GM12864 (cell line): ENCODE measurements at places on chromosomes 11 and 22.

GRCh38 chr11:62593434-62594044 lies 2.2 kb upstream of the TUT1 start:
- DNase-seq = no peak

DNA sequence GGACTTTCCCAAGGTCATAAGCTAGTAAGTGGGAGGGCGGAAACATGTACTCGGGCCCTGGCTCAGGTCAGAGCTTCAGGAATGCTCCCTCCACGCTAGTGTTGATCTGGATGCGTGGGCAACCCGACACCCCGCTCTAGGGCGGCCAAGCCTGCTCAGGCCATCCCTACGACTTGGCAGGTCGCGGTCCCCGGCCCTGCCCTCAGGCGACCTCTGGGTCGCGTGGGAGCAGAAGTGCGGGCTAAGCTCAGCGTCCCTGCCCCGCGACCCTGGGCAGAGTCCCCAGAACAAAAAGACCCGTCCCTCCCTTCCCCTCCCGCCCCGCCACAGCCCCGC lies 781 bp upstream of the TEF start:
- no peak for DNase-seq

DNA sequence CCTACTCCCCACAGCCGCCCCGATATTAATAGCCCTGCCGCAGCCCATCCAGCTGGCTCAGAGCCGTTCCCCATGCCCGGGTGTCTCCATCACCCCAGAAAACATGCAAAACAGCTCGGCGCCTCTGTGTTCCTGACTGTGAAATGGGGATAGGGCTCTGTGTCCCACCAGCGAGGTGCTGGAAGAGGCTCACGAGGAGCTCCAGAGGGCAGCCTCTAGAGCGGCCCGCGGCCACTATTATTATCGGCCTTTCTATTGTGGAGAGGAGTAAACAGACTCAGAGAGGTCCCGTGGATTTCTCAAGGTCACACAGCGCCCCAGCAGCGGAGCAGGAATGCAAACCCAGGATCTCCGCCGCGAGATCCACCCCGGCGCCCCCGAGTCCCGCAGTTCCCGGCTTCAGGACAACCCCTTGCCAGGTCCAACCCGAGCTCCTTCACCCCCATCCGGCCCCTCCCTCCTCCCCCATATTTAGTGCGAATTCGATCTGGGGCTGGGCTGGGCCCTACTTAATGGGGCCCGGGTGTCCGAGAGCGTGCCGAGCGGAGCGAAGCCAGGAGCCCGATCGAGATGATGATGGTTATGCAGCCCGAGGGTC lies at the start of gene ACTN3:
Gene ACTN3 (plus strand): TSS at position 536 of the 598 bp plus-strand sequence. CDS start 35 bp downstream, at position 571.
- no peak for DNase-seq

DNA sequence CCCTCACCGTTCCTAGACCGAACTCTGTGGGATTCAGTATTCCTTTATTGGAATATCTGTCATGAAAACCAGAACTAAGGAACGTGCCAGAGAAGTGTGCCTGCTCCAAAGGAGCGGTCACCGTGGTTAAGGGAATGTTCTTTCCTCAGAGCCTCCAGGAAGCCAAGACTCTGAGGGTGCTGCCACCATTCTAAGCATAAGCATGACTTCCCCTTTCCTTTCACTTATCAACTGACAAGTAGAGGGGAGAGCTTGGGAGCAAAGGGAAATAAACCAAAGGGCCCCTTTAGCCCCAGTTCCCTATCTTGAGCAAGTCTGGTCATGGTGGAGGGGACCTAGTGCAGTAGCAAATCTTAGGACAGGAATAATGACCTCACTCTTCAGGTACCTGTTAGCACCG lies 26.8 kb downstream of the CTR9 start:
- DNase-seq = no peak

- no peak for DNase-seq
Observed at GRCh38 chr11:36361901-36362391, 65.9 kb downstream of the PRR5L start.

DNA sequence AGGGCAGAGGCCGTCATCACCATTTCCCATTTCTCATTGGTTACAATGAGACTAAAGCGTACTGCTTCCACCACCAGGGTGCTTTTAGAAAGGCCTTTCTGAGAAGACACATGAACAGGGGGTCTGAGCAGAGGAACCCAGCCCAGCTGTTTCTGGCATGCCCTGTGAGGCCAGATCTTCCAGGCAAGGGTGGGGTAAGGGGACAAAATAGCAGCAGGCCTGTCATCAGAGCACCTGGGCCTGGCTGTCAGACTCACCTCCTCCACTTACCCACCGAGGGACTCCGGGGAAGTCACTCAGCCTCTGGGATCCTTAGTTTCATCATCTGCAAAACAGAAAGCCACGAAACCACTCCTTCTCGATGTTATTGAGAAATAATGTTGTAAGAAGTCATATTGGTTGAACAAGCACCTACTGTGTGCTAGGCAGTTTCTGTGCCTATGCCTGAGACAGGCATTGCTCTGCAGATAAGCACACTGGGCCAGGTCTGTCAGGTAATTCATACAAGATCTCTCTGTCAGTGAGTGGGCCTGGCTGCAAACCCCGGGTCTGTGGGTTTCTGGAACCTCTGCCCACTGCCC lies 8.8 kb upstream of the WNT11 start:
- no peak for DNase-seq

GRCh38 chr11:66725647-66726046 lies 3.4 kb downstream of the SPTBN2 start:
- no peak for DNase-seq

DNA sequence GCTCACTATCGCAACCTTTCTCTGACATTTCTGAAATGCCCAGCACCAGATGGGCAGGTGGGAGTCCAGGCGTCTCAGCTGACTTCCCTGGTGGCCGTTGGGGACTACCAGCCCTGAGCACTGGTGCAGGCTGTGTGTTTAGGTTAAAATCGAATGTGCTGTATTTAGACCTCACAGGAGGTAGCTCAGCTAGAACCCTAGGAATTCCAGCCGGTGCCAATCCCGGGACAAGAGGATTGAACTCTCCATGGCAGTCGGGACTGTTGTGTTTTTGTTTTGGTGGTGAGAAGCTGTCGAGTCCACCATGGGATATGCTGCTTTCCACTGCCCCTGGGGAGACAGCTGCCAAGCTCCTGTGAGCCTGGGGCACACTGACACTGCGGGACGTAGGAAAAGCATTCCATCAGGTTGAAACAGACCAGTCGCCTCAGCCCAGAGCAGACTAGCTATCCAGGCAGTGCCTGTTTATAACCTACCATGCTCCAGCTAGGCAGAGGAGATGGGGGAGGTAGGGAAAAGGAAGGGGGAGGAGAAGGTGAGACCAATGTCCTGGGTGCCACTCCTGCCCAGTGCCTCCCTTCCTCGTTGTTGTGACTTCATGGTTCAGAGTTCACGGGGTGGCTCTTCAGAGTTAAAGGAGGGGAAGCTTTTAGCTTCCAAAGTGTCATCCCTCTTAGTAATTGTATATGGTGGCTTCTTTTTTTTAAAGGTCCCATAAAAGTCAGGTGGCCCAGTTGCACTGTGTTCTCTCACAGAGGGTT lies 53.0 kb downstream of the MICAL2 start:
- no peak for DNase-seq

- no peak for DNase-seq
Observed at GRCh38 chr22:47054231-47055072, 292.0 kb downstream of the TBC1D22A start.

GRCh38 chr11:5285703-5286340 lies 15.9 kb downstream of the OR51B4 start:
- no peak for DNase-seq

DNA sequence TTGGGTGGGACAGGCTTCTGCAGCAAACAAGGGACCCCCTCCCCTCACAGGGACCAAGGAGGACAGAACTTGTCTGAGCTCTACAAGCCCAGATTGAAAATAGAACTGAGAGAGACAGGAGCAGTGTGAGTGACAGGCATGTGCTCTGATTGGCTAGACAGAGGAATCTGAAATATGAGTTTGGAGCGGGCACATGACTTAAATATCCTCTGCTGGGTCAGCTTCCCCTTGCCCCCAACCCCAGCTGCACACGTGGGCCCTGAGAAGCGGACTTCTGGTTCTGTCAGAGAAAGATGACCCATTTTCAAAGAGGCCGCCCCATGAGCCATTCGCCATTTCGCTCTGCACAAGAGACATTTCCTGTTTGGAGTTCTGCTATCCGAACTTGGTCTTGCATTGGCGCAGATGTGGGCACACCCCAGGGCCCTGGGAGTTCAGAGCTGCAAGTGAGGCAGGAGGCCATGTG lies 5.3 kb downstream of the TUBA8 start:
- no peak for DNase-seq

DNA sequence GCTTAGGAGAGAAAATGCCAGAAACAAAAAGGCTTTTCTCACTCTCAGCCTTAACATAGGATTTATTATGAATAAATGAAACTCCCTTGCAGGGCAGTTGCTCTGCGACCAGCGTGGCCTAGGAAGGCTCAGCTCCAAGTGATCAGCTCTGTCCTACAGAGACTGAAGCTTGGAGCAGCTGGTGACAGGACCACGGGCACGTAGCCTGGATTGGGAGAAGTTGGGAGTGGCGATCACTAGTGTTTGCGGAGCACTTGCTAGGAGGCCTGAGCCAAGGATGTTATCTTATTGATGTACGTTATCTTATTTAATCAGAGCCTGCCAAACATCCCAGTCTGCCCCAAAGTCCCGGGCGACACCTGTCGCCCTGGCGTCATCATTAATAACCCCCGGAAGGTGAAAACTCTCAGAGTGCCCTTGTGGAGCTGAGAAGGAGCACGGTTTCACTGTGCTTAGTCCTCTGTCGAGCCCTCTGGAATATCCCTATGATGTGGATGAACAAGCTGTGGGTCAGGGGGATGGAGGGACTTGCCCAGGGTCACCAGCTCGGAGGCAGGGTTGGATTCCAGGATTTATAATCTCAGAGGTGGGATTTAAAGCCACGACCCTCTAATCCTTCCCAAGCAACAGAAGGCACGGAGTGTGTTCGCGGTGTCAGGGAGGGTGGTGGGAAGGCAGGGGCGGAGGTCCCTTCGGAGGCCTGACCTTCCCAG lies 40.8 kb upstream of the SMIM38 start:
- DNase-seq = no peak

DNA sequence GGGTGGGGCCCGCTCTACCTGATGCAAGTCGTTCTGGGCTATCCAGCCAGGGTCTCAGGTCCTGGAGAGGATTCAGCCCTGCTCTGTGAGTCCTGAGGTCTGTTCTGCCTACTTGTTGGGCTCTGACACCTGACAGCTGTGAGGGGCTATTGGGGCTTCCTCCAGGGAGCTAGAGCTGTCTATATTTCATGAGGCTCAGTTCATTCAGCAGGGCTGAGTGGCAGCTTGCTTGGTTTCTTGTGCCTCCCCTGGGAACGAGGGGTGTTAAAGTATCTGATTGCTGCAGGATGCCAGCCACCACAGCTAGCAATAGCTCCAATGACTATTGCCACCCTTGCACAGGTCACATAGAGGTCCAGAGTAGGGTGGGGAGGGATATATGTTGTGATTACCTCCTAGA lies 26.7 kb downstream of the INSC start:
- no peak for DNase-seq

- no peak for DNase-seq
Observed at GRCh38 chr11:40139066-40139465, 1320.4 kb downstream of the LRRC4C start.

- no peak for DNase-seq
Observed at GRCh38 chr22:22791438-22792181, 96.0 kb upstream of the IGLL5 start.

GRCh38 chr11:99320769-99321290 lies 300.1 kb downstream of the CNTN5 start:
- DNase-seq = no peak

DNA sequence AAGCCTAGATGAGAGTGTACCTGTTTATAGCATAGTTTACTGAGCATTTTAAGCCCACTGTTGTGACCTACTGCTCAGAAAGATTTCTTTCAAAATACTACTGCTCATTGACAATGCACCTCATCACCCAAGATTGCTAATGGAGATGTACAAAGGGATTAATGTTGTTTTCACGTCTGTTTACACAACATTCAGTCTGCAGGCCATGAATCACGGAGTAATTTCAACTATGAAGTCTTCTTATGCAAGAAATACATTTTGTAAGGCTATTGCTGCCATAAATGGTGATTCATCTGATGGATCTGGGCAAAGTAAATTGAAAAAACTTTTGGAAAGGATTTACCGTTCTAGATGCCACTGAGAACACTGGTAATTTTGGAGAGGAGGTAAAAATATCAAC lies 112.9 kb downstream of the KIF18A start:
- DNase-seq = no peak

GRCh38 chr22:45861259-45861658 lies 115.7 kb downstream of the WNT7B start:
- no peak for DNase-seq

- DNase-seq = no peak
Observed at GRCh38 chr11:1755692-1756561, 5.5 kb upstream of the IFITM10 start.

GRCh38 chr11:61893981-61894380 lies 2.6 kb upstream of the FADS3 start:
- DNase-seq = no peak

GRCh38 chr22:36086170-36086490 lies 57.5 kb upstream of the RBFOX2 start:
- no peak for DNase-seq

- no peak for DNase-seq
Observed at GRCh38 chr22:44632541-44633396, 69.2 kb upstream of the PRR5 start.

GRCh38 chr11:8833568-8834315 lies 77.2 kb upstream of the AKIP1 start:
- no peak for DNase-seq

GRCh38 chr22:38756711-38757463 lies 1.1 kb upstream of the SUN2 start:
- no peak for DNase-seq

DNA sequence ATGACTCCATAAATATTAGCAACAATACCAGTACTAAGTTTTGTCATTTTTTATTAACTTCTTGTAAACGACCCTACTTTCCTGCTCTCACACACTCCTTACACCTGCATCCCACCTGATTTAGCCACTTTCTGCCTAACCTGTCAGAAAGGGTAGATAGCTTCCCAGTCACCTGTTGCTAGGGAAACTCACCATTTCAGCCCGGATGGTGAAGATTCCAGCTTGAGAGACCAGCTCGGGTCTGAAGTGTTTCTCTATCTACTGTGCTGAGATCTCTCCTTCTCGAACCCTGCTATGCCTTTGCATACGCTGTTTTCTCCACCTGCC lies at the start of gene PARVG:
Gene PARVG (plus strand): TSS at position 220 of the 327 bp plus-strand sequence. CDS start 2,405 bp downstream, outside the sequence.
- peak; percentile 64 for DNase-seq

DNA sequence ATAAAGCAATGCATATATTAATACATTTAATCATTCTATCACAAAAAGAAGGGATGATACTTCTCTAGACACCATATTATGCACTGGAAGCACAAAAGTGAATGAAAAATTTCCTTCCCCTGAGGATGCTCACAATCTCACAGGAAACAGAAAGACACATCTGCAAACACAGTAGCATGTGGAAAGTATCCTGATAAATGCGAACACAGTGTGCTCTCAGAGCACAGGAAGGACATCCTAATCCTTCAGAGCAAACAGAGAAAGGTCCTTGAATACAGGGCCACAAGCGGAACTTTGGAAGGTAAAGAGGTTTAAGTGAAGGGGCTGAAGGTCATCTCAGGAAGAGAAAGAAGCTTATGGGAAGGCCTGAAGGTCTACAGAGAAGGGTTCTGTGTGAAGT lies 524.6 kb upstream of the LRRC4C start:
- DNase-seq = no peak

- no peak for DNase-seq
Observed at GRCh38 chr11:119207415-119207960, 1.3 kb downstream of the CBL start.
